ENCODE measurements at places on chromosomes 7 and 10. TPM values are rescaled to one million over a fixed set of nuclear protein-coding genes. Genes with fewer than 3 reads are reported as not detected.

The SPDYE2 gene
- not detected for total RNA-seq

The RNF32 gene
- total RNA-seq = 2.2 TPM

The CUEDC2 gene
- 87.2 TPM for total RNA-seq

The HOXA6 gene
- 20.5 TPM for total RNA-seq

The PTF1A gene
- total RNA-seq = 0.22 TPM

The NEUROD6 gene
- 8.0 TPM for total RNA-seq

The ALOX5 gene
- 2.1 TPM for total RNA-seq

The ETV1 gene
- 43.5 TPM for total RNA-seq

The FBXL13 gene
- 7.2 TPM for total RNA-seq

The ADAM8 gene
- total RNA-seq = 1.7 TPM
